CD4-positive, alpha-beta T cell treated with Interleukin-12 subunit alpha and Interleukin-12 subunit beta, for 1 hour (primary cell): ENCODE measurements at places on chromosomes 2 and 18.

GRCh38 chr2:179446476-179447141 lies 182.0 kb upstream of the SESTD1 start:
- DNase-seq: no peak

- no peak for DNase-seq
Observed at GRCh38 chr18:35605686-35606417, 24.3 kb downstream of the GALNT1 start.

DNA sequence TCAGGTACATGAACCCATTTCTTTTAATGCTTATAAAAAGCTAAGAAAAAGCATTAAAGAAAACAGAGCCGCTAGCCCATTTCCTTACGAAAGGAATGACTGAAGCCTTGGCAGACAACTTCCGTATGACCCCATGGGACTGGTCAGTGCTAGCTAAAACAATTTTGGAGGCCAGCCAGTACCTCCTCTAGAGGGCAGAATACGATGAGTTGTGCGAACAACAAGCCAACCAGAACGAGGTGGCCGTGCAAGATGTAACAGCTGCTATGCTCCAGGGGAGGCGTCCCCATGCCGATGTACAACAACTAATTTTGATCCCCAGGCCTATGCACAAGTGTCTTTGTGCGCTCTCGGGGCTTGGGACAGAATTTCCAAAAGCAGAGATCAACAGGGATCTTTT lies 16.7 kb downstream of the MAP3K2 start:
- DNase-seq: no peak

- DNase-seq: no peak
Observed at GRCh38 chr2:121185571-121186074, 99.4 kb downstream of the TFCP2L1 start.

GRCh38 chr2:109331896-109332848 lies 203.2 kb downstream of the SH3RF3 start:
- DNase-seq: peak; percentile 16

GRCh38 chr2:9623151-9623550 lies 7.6 kb downstream of the YWHAQ start:
- DNase-seq: no peak
